ENCODE measurements at places on chromosomes 1 and 21.

- no peak for DNase-seq
Observed at GRCh38 chr1:31911994-31912780, 26.0 kb downstream of the PTP4A2 start.

DNA sequence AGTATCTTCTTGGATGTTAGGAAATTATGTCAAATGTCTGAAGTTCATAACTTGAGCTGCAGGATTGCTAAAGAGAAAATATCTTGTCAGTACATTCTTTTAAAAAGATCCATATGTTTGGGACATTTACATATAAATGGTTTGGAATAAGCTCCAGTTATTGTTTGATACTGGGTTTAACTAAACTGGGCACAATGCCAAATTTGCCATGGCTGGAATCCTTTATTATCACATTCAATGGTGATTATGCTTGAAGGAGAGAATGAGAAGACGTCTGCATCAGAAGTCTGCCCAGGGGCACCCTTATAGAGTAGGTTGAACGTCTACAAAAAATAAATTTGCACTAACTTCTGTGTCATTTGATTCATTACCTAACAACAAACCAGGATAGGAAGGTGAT, 652.5 kb downstream of the AMY1C start:
- DNase-seq = no peak

GRCh38 chr1:77413541-77414335, 131.9 kb downstream of the AK5 start:
- no peak for DNase-seq

DNA sequence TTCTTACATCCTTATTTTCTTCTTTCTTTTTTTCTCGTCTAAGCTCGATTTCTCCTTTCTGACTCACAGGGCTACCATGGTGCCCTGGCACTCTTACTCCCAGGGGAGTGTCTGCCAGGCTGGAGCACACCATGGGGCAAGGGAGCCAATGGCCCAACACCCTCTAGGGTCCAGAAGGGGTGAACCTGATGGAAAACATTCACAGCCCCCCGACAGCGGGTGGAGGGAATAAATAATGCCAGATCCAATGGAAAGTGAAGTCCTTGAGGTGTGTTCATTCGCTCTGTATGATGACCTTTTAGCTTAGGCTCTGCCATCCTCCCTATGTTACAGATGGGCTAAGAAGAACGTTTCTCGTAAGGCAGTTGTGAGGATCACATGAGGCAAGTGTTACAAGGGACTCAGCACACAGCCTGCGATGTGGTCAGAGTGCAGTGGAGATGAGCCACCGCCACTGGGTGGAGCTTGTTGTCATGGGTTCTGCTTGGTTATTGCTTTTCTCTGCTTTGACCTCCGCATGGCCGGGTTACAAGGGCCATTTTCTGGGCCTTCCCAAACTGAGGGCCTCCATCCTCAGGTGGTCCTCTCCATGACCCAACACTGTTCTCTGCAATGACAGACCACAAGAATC, 3.5 kb upstream of the FCMR start:
- peak; percentile 71 for DNase-seq

- DNase-seq = no peak
Observed at GRCh38 chr1:210293171-210293607, 35.5 kb upstream of the HHAT start.

GRCh38 chr1:159083013-159083412, 6.4 kb upstream of the AIM2 start:
- no peak for DNase-seq

GRCh38 chr1:204977318-204977717, 65.7 kb upstream of the CNTN2 start:
- no peak for DNase-seq

DNA sequence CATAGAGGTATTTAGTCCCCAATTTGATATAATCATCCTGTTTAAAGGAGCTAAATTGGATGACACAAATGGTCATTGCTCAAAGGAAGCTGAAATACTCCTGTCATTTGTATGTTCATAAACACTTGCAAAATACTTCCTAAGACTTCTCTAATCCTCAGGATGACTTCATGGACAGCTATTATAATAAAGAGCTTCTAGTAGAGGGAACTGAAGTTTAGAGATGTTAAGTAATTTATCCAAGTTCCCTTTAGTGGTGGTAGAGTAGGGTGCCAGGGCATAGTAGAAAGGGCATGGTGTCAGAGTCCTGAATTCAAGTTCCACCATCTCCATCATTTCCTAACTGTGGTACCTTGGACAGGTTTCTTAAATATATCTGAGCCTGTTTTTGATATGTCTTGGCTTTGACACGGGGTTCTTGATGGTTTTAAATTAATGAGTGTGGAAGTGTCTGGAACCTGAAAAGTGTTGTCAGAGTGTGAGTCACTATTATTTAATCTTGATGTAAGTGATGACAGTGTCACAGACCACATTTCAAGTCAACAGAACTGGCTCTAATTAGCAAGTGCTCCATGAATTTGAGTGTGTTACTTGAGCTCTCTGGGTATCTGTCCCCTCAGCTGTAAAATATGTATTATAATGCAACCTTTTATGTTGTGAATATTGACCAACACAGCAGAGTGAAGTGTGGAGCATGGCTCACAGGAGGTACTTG, 12.1 kb upstream of the GBP6 start:
- no peak for DNase-seq

- no peak for DNase-seq
Observed at GRCh38 chr1:41427122-41427913, 57.2 kb downstream of the EDN2 start.

- DNase-seq = no peak
Observed at GRCh38 chr1:7929637-7930036, 11.0 kb downstream of the TNFRSF9 start.
